ENCODE measurements at places on chromosomes 6 and 20.

GRCh38 chr20:23612396-23612795 lies 6.7 kb upstream of the CST9 start:
- no peak for DNase-seq

DNA sequence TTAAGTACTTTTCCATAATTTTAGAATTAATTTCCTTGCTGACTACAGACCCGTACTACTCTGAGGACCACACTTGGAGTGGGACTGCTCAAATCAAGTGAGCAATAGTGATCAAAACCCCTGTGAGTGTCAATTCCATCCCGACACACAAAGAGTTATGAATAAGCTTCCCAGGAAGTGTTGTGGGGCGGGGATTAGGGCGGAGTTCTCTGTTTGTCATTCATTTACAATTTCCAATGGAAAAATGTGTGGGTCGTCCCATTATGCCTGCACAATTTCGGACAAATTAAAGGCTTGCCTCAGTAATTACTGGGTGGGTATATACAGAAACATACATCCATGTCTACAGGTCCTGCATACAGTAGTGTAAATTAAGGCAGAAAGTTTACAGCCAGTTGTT lies 84.2 kb downstream of the ISM1 start:
- peak; percentile 11 for DNase-seq

DNA sequence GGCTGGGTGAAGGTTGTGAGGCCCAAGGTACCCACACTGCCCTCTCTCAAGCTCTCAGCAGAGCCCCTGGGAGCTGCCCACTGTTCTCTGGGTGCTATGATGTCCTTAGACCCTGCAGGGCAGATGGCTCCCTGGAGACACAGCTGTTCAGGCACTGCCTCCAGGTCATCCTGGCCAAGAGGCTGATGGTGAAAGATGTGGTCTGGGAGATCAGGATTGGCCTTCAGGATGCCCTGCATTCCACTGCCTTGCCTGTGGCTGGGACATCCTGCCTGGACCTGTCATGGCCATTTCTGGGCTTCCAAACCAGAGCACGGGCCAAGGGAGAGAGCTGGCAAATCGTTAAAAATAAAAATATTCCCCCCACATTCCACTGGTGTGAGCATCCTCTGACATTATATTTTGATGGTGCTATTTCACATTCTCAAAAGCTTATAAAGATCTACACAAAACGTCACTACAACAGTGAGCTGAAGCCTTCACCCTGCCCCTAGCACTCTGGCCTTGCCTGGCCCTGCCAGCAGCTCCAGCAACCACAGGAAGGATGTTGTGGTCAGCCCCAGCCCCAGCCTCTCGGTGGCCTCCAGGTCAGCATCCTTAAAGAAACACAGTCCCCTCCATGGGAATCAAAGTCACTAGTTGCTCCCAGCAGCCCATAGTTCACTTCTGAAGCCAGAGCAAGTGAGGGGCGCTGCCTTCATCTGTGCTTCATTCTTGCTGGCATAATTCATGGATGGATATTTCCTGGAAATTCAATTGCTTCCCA lies 13.5 kb upstream of the KCNK16 start:
- peak; percentile 49 for DNase-seq

DNA sequence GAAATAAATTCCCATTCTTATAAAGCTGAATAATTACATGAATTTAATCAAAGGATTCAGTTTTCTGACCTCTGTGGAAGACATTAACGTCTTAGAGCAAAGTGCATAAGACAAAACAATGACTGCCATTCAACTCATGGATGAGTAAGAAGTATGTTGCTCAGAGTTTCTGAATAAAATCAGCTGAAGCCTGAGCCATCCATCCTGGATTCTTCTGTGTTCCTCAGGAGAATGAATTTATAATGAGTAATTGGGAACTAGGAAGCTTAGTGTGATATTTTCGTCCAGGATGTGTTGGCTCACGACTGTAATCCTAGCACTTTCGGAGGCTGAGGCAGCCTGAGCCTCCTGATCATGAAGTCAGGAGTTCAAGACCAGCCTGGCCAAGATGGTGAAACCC lies 62.8 kb downstream of the PERP start:
- DNase-seq, result peak; percentile 9

GRCh38 chr20:21490105-21490504 lies 23.8 kb downstream of the NKX2-2 start:
- no peak for DNase-seq
